ENCODE measurements at places on chromosomes 16 and 17.

- DNase-seq: peak; percentile 34
Observed at GRCh38 chr17:60390925-60391470, 935 bp downstream of the USP32 start.

- no peak for DNase-seq
Observed at GRCh38 chr17:37221865-37222264, 153.9 kb upstream of the C17orf78 start.

DNA sequence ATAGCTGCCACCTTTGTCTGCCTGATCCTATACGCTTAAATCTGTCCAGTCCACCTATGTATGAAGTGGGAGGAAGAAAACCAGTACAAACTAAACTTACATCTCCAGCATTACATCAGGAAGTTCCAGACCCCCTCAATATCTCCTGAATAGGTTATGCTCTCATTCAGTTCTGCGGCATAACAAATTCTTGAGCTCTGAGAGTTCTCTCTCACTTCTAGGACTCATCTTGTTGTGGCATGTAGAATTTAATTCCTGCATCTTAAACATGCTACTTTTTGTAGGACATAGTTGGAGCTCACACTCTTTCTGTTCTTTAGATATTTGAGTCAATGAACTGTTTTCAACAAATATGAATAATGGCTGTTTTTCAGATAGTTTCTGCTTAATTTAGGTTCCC lies 662.5 kb downstream of the CDH11 start:
- DNase-seq: no peak

DNA sequence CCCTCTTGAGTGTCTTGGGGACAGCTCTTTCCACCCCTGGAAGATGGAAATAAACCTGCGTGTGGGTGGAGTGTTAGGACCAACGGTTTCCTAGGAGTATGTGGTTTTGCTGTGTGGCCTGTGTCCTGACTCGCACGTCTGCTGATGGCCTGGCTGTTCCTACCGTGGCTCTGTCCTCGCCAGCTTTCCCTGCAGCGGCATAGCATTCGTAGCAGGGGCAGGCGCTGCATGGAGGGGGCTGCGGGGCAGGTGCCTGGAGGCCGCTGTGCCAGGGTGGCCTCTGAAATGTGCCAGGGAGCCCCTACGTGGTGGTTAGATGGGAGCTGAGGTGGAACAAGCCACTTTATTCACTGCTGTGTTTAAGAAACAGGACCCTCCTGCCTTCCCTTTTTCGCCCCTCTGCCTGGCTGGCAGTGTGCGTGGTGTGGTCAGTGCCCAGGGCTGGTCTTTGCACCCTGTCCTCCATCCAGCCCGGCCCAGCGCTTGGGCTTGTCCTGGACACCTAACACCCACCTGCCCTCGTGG lies 10.6 kb downstream of the SLC16A3 start:
- DNase-seq: no peak

GRCh38 chr16:25550647-25551046 lies 141.1 kb upstream of the HS3ST4 start:
- DNase-seq: no peak

DNA sequence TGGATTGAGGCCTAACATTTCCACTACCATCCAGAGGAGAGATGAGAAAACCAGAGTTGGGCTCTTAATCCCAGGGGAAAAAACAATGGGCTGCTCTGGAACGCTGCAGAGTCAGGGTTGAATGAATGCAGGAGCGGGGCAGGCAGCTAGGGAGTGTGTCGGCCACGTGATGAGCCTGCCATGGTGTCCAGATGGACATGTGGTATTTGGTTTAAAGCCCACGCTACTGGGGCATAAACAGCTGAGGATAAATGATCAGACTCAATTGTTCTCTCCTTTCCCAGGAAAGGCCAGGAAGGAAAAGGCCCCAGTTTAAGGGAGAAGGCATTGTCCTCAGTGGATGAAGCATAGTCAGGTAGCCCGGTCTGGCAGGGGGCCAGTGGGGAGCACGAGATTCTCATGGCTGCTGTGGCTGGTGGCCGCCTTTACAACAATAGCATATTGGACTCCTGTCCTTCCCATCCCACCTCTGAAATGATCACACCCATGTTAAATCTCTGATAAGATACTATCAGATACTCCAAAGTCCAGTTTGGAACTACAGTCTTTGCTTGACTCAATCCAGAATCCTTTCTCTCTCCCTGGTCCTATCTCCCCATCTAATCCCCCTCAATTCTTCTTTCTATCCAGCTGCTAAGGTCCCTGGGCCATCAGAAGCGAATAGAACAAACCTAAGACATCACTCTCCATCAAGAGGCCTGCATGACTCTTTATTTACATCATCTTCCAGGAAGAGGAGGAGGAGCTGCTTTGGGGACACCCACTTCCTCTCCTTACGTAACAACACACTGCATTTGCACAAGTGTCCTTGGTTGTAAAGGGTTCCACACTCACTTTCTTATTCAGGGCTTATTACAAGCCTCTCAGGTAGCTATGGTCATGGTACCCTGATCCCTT lies 20.4 kb downstream of the CA4 start:
- no peak for DNase-seq

GRCh38 chr17:50660042-50660886 lies 25.6 kb downstream of the ABCC3 start:
- DNase-seq: no peak

DNA sequence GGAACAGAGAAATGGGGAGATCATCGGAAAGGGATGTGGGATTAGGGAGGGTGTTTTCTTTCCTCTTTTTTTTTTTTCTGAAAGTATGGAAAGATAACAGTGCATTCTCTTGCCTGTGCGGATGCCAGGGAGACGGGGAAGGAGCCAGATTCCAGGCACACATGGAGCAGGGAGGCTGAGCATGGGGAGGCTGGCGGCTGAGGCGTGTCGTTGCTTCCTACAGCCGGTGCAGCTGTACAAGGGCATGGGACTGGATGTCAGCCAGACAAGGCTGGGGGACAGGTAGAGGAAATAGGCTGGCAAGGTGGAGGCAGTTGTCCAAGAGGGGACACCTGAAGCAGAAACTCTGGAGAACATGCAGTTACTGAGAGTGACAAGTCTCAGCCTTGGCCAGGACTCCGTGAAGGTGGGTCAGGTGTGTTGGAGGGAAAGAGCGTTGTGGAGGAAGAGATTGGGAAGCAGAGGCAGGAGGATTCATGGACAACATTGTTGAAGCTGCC lies 16.6 kb upstream of the ADORA2B start:
- no peak for DNase-seq

- DNase-seq: no peak
Observed at GRCh38 chr16:27503662-27504061, 46.1 kb downstream of the GTF3C1 start.

DNA sequence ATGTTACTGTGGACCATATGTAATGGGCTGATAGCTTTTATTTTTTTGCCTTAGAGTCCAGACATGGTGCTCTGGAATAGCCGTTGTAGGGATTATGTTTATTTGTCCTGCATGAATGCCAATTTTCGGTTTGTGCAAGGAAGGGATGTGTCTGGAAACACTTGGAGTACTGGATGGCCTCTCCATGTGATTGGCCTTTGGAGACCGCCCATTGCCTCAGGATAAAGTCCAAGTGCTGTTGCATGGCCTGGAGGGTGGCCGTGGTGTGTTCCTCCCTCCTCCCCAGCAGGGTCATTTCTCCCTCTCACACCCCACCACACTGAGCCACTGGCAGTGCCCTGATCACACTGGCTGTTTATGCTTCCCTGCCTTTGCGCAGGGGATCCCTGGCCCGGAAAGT lies 93.9 kb downstream of the MSI2 start:
- DNase-seq: no peak

GRCh38 chr17:63665527-63666214 lies 34.3 kb downstream of the LIMD2 start:
- DNase-seq: no peak

GRCh38 chr17:4956493-4957061 lies 5.7 kb downstream of the ENO3 start:
- no peak for DNase-seq

GRCh38 chr16:27169511-27170071 lies 33.7 kb upstream of the KDM8 start:
- no peak for DNase-seq

DNA sequence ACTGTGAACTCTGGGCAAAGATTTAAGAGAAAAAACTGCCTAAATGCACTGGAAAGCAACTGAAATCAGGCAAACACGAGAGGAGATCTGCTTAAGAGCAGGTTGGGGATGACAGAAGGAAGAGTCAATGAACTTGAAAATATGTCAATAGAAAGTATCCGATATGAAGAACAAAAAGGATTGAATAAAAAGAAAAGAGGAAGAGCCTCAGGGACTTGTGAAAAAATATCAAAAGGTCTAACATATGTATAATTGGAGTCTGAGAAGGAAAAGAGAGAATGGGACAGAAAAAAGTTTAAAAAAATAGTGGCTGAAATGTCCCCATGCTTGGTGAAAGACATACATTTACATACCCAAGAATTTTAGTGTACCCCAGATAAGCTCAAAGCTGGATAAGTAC lies 195.5 kb downstream of the COPRS start:
- no peak for DNase-seq

GRCh38 chr17:20302246-20302917 lies 165.0 kb downstream of the LGALS9B start:
- DNase-seq: no peak

- DNase-seq: no peak
Observed at GRCh38 chr16:47036201-47036600, 62.7 kb upstream of the DNAJA2 start.

Measured in head of caudate nucleus (tissue), 42 donors.